ENCODE measurements at places on chromosomes 1 and 21. TPM values are rescaled to one million over a fixed set of nuclear protein-coding genes. Genes with fewer than 3 reads are reported as not detected.

GRCh38 chr21:45091550-45092322 is 17.4 kb downstream of the ADARB1 start:
- peak overlapping the region; percentile 37 for H3K27ac ChIP-seq
- H3K4me1 ChIP-seq, result peaks cover 62% of the 10 kb centered on the region
- no peaks in the 10 kb centered on the region for H3K36me3 ChIP-seq
- no peaks in the 10 kb centered on the region for H3K27me3 ChIP-seq
- H3K4me3 ChIP-seq, result no peak overlapping the region

GRCh38 chr1:150869683-150870082 is 6.7 kb downstream of the ARNT start:
- no peak for DNase-seq
- H3K4me3 ChIP-seq, result no peak overlapping the region
- H3K27me3 ChIP-seq, result no peaks in the 10 kb centered on the region
- H3K27ac ChIP-seq, result no peak overlapping the region
- peaks cover 8% of the 10 kb centered on the region for H3K4me1 ChIP-seq

DNA sequence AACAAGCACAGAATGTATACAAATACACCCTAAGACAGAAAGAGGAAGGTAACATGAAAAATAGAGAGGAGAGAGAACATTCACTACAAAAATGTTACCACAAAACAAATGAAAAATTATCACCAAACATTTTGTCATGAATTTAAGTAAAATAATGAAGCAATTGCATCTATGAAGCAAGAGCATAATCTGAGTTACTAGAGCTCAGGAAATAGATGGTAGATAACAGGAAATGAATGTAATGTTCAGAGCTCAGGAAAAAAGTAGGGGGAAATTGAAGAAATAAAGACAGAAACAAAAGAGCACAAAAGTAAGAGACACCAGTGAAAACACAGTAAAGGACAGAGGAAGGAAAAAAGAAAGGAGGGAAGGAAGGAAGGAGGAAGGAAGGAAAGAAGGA is 19.4 kb downstream of the SEC16B start:
- no peaks in the 10 kb centered on the region for H3K27me3 ChIP-seq
- H3K36me3 ChIP-seq, result peaks cover 3% of the 10 kb centered on the region
- no peaks in the 10 kb centered on the region for H3K4me1 ChIP-seq
- H3K4me3 ChIP-seq, result no peak overlapping the region
- H3K27ac ChIP-seq, result no peak overlapping the region

GRCh38 chr1:227445092-227445674 is 118.2 kb upstream of the ZNF678 start:
- no peak for DNase-seq
- no peaks in the 10 kb centered on the region for H3K4me1 ChIP-seq
- H3K36me3 ChIP-seq, result no peaks in the 10 kb centered on the region
- no peaks in the 10 kb centered on the region for H3K27me3 ChIP-seq
- no peak overlapping the region for H3K4me3 ChIP-seq

Gene TEX35
- total RNA-seq, result not detected

GRCh38 chr21:44496564-44497550 is 41.5 kb downstream of the LRRC3 start:
- peaks cover 16% of the 10 kb centered on the region for H3K4me1 ChIP-seq
- no peaks in the 10 kb centered on the region for H3K36me3 ChIP-seq
- DNase-seq, result no peak
- no peak overlapping the region for H3K4me3 ChIP-seq
- H3K27ac ChIP-seq, result peak overlapping the region; percentile 21
- no peaks in the 10 kb centered on the region for H3K27me3 ChIP-seq

DNA sequence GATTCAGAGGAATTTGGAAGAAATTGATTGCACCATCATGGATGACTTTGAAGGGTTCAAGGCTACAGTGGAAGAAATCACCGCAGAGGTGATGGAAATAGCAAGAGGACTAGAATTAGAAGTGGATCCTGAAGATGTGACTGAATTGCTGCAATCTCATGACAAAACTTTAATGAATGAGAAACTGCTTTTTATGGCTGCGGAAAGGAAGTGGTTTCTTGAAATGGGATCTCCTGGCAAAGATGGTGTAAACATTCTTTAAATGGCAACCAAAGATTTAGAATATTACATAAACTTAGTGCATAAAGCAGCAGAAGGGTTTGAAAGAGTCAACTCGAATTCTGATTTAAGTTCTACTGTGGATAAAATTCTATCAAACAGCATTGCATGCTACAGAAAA is 698.6 kb downstream of the PLA2G4A start:
- H3K4me3 ChIP-seq, result no peak overlapping the region
- no peaks in the 10 kb centered on the region for H3K4me1 ChIP-seq
- no peak for DNase-seq
- H3K36me3 ChIP-seq, result no peaks in the 10 kb centered on the region
- H3K27me3 ChIP-seq, result no peaks in the 10 kb centered on the region

GRCh38 chr1:156140879-156141707 is 12.3 kb upstream of the SEMA4A start:
- H3K36me3 ChIP-seq, result peaks cover 42% of the 10 kb centered on the region
- peak overlapping the region; percentile 51 for H3K27ac ChIP-seq
- no peaks in the 10 kb centered on the region for H3K4me1 ChIP-seq

DNA sequence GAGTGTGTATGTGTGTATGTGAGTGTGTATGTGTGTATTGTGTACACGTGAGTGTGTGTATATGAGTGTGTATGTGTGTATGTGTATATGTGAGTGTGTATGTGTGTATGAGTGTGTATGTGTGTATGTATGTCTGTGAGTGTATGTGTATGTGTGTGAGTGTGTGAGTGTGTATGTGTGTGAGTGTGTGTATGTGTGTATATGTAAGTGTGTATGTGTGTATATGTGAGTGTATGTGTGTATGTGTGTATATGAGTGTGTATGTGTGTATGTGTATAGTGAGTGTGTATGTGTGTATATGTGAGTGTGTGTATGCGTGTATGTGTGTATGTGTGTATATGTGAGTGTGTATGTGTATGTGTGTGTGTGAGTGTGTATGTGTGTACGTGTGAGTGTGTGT is 49.2 kb downstream of the GREM2 start:
- H3K4me3 ChIP-seq, result no peak overlapping the region
- H3K4me1 ChIP-seq, result no peaks in the 10 kb centered on the region
- no peak overlapping the region for H3K27ac ChIP-seq
- H3K36me3 ChIP-seq, result no peaks in the 10 kb centered on the region
- no peak for DNase-seq

Gene VSIG8
- total RNA-seq, result not detected

DNA sequence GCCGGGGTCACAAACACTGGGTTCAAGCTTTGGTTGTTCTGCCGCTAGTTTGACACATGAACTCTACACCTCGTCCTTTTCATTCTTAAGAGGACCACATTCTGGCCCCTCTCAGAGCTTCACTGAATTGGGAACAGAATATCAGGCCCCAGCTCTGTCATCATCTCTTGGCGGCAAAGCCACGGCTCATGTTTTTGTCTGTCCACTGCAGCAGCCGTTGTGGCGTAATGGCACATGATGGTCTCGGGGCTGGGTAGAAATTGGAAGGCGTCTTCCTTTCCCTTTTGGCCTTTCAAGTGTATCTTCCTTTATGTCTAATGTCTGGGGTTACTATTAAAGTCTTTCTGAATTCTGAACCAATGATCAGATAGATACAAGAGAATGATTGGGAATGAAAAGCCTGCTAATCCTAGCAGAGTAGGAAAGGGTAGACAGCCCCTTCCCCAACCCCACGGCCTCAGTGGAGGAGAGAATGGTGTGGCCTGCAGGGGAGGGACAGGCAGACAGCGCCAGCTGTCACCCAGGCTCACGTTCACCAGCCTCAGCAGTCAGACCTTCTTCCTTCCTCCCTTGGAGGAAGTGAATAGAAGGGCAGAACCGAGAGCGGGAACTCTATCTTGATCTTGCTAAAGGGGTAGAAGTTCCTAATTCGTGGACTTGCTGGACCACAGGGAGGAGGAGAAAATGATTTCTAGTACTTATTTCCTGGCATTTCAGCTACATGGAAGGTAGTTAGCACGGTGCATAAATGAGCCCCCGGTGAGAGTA is 498.1 kb downstream of the KIF26B start:
- no peak overlapping the region for H3K4me3 ChIP-seq
- no peaks in the 10 kb centered on the region for H3K27me3 ChIP-seq
- no peak overlapping the region for H3K27ac ChIP-seq
- H3K4me1 ChIP-seq, result no peaks in the 10 kb centered on the region

GRCh38 chr1:33396188-33397124 is 34.4 kb downstream of the PHC2 start:
- no peak overlapping the region for H3K27ac ChIP-seq
- no peaks in the 10 kb centered on the region for H3K27me3 ChIP-seq
- H3K4me3 ChIP-seq, result no peak overlapping the region
- H3K36me3 ChIP-seq, result no peaks in the 10 kb centered on the region
- H3K4me1 ChIP-seq, result no peaks in the 10 kb centered on the region

Gene S100A9
- 65.7 TPM for total RNA-seq

DNA sequence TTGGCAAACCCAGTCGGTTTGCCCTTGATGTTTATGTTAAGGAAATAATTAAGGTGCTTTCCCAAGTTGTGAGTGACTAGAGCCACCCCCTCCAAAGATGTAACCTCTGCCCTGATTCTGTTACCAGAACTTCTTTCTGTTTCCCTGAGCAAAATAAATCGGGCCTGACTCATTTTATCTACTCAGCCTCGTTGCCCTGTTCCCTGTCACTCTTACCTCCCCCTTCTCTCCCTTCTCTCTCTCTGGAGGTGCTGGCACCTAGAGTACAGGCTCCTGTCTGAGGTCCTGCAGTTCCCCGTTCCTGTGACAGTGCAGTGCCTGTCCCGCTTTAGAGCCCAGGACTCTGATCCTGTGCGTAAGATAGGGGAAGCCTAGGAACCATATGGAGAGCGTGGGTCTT is 35.4 kb downstream of the CXADR start:
- H3K4me1 ChIP-seq, result no peaks in the 10 kb centered on the region
- DNase-seq, result no peak
- no peak overlapping the region for H3K27ac ChIP-seq
- no peaks in the 10 kb centered on the region for H3K36me3 ChIP-seq
- no peaks in the 10 kb centered on the region for H3K27me3 ChIP-seq
- no peak overlapping the region for H3K4me3 ChIP-seq

DNA sequence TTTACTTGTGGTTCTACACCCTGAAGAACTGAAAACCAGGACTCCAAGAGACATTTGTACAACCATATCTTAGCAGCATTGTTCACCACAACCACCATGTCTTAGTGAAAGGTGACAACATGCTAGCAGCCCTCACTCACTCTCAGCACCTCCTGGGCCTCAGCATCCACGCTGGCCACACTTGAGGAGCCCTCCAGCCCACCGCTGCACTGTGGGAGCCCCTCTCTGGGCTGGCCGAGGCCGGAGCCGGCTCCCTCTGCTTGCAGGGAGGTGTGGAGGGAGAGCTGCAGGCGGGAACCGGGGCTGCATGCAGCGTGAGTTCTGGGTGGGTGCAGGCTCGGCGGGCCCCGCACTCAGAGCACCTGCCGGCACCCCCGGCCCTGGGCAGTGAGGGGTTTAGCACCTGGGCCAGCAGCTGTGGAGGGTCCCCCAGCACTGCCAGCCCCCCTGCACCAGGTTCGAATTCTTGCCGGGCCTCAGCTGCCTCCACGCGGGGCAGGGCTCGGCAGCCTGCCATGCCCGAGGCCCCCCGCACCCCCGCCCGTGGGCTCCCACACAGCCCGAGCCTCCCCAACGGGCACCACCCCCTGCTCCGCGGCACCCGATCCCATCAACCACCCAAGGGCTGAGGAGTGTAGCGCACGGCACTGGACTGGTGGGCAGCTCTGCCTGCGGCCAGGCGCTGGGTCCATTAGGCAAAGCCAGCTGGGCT is 9.2 kb downstream of the C1orf159 start:
- DNase-seq, result no peak
- no peak overlapping the region for H3K4me3 ChIP-seq
- H3K27ac ChIP-seq, result no peak overlapping the region
- H3K36me3 ChIP-seq, result no peaks in the 10 kb centered on the region
- no peaks in the 10 kb centered on the region for H3K4me1 ChIP-seq

DNA sequence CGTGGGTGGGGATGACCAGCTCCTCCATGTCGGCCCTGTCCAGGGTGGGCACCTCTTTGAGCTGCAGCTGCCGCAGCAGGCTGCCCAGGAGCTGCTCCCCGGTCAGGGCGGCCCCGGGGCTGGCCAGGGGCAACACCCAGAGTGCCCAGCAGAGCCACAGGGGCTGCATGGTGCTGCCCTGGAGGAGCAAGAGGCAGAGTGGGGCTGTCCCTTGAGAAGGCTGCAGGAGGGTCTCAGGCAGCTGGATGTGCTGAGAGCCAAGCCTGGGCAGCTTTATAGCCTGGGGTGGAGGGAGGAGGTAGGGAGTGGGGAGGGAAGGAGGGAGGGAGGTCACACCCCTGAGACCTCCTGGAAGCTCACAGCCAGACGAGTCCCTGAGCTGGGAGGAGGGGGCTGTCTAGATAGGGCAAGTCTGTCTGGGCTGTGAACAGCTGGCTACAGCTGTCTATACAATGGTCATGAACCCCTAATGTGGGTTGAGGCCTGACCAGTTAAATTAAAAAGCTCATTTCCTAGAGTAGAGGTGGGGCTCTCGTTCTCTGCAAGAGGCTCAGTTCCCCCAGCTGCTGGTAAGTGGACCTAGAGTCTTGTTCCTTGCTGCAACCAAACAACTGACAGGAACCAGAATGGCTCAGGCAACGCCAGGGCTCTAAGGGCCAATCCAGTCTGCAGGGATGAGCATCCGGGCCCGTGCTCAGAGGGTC is at the start of gene LEFTY1:
Gene LEFTY1, minus strand, starts transcription at position 249 of the 704 bp plus-strand sequence. Its CDS starts 80 bp downstream, at position 169.
- H3K27ac ChIP-seq, result no peak within 1 kb of the TSS
- no peaks in the 10 kb centered on the region for H3K36me3 ChIP-seq
- peaks cover 7% of the 10 kb centered on the region for H3K4me1 ChIP-seq
- DNase-seq, result no peak

Gene RFX5
- 17.9 TPM for total RNA-seq

DNA sequence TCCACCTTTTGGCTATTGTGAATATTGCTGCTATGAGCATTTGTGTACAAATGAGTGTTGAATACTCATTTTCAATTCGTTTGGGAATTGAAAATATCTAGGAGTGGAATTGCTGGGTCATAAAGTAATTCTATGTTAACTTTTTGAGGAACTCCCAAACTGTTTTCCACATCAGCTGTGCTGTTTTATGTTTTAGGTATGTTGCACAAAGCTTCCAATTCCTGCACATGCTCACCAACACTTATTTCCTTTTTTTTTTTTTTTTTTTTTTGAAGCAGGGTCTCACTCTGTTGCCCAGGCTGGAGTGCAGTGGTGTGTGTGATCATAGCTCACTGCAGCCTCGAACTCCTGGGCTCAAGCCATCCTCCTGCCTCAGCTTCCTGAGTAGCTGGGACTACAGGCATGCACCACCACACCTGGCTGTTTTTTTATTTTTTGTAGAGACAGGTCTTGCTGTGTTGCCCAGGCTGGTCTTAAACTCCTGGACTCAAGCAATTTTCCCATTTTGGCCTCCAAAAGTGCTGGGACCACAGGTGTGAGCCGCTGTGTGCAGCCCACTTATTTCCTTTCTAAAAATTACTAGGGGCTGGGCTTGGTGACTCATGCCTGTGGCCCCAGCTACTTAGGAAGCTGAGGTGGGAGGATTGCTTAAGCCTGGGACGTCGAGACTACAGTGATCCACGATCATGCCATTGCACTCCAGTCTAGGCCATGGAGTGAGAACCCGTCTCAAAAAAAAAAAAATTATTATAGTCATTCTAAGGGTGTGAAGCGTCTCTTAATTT is 33.4 kb downstream of the TMCC2 start:
- H3K27ac ChIP-seq, result no peak overlapping the region
- H3K27me3 ChIP-seq, result no peaks in the 10 kb centered on the region
- H3K4me1 ChIP-seq, result no peaks in the 10 kb centered on the region
- no peaks in the 10 kb centered on the region for H3K36me3 ChIP-seq

Gene CASQ2
- 1,066 TPM for total RNA-seq

GRCh38 chr1:234315091-234315541 is 58.1 kb upstream of the COA6 start:
- H3K36me3 ChIP-seq, result no peaks in the 10 kb centered on the region
- no peaks in the 10 kb centered on the region for H3K4me1 ChIP-seq
- DNase-seq, result no peak
- no peak overlapping the region for H3K4me3 ChIP-seq
- H3K27ac ChIP-seq, result no peak overlapping the region
- H3K27me3 ChIP-seq, result no peaks in the 10 kb centered on the region
